Thoracic aorta (tissue), 2 donors: ENCODE measurements at places on chromosomes 7 and 10.
A peak's percentile ranks its signal among the peaks of the same experiment; 100 is the strongest.

DNA sequence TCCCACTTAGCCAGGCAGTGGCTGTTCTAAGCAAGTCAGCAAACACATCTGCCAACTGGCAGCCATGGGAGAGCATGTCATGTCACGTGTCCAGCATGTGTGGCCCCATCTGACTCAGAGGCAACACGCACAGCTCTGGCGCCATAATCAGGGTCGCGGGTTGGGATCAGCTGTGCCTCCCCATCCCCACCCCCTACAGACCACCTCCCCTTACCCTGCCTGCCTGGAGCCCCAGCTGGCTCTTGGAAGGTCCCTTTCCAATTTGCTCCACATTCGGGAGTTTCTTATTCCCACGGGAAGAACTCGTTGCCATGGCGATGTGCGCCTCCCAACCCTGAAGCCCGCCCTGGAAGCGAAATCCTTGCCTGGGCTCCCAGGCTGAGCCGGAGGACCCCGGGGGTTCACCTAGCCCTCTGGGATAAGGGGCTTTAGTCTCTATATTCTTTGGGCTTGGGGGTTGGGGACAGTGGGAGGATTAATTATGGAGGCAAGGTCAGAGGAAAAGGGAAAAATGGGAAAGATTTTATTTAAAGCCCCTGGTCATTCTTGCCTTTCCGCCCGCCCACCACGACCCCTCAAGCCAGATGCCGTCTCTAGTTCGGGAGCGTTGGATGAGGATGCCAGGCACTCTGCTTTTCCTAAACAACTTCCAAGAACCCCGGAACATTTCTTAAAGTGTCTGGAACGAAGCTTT is 283.7 kb downstream of the ZEB1 start:
- peak; percentile 82 for DNase-seq

- DNase-seq: no peak
Observed at GRCh38 chr7:3951316-3952055, 650.4 kb downstream of the SDK1 start.

GRCh38 chr10:85558533-85558932 is 808.1 kb downstream of the GRID1 start:
- no peak for DNase-seq

DNA sequence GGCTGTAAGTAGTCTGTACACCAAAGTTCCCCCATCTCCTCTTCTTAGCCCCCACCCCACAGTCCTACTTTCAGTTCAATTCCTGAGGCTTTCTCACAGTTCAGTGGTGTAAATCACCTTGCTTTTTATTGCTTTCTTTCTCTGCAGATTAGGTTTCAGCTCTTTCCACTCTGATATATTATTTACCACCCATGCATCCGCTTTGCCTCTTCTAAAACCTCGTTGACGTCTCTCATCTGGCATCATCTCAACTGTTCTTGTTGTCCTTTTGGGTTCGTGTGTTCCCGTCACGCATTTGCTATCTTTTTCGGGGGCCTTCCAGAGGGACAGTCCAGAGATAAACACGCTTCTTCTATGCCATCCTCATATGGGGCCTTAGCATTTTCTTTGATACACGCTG is 597.9 kb upstream of the DPP6 start:
- no peak for DNase-seq

DNA sequence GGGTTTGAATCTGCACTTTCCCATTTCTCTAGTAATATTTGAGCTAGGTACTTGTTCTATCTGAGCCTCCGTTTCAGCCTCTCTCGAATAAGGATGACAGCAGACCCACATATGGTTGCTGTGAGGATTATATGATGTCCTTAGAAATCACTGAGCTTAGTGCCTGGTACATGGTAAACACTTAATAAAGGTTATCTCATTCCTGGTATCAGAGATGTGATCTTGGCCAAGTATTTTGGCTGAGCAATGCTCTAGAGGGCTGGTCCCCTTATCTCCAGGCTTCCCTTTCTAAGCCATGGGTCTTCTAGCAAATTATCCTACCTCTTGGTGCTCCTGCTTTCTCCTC is 407 bp upstream of the MKRN1 start:
- DNase-seq: no peak
